ENCODE measurements at places on chromosomes 7 and 10.
A peak's percentile ranks its signal among the peaks of the same experiment; 100 is the strongest.

- DNase-seq: peak; percentile 34
Measured at GRCh38 chr7:95596198-95597063, at the start of gene PDK4. PDK4 (minus strand) TSS chr7:95596516; CDS start chr7:95596293, 223 bp downstream.

DNA sequence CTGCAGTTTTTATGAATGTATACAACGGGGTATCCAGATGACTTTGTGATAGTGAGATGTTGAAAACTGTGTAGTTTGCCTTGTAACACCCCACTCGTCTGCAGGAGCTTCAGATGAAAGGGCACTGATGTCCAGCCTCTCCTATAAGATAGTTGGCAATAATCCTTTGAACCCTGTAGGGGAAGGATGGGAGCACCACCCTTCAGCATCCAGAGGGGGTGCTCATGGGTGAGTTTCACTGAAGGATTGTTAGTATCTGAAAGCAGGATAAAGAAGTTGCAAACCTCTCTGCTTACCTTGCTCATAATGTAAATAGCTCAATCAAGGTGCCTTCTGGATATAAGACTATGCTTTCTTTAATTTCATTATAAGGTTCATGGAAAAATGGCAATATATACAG is 201.5 kb downstream of the TMEM178B start:
- DNase-seq: no peak

DNA sequence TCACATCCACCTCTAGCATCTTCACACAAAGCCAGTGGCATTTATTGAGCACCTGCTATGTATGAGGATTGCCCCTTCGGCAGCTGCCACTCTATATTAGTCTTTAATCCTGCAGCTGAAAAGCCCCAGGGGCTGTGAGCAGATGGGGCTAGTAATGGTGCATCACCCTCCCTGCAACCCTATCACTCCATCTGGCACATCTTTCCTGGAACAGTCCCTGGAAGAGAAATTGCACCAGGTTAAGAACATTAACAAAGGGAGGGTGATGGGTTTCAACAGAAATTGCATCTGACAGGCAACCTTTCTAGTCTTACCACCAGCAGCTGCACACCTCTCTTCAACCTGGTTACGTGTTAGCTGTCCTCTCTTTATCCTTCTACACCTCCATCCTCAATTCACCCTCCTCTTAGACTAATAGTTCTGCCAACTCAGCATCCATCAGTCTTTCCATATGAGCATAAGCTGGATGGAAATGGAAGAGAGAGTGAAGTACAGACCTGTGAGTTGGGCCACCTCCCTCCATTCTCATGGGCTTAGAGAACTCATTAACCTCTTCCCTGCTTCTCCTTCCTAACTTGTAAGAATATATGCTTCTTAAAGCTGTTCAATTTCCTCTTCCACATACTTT is 168.6 kb upstream of the NEBL start:
- DNase-seq: no peak

- no peak for DNase-seq
Measured at GRCh38 chr7:132333301-132333700, 243.0 kb downstream of the PLXNA4 start.

DNA sequence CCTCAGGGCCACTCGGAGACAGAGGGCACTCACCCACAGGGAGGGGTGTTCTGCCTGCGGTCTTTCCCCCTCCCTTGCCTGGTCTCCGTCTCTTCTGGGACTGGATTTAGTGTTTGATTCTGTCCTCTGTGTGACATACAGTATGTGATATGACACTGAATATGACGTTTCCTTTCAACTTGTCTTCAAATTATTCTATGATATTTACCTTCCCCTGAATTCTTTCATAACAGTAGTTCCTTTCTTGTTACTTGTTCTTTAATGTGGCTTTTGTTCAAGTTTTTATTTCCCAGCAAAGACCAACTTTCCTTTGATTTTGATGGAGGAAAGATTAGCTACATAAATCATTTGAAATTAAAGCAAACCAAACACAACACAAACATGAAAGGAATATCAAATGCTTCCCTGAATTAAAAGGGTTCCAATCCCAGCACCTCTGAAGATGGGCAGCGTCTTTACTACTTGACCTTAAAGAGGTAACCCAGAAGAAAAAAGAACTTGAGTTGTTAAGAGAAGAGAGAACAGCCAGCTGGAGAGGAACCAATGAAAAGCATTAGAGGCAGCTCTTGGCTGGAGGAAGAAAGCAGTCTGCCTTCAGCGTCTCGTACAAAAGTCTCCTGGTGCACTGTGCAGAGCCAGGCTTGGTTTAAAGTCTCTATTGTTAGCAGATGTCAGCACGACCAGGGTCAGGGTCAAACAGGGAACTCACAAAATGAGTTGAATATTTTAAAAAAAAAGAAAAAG is 18.3 kb upstream of the RHEB start:
- DNase-seq: no peak

DNA sequence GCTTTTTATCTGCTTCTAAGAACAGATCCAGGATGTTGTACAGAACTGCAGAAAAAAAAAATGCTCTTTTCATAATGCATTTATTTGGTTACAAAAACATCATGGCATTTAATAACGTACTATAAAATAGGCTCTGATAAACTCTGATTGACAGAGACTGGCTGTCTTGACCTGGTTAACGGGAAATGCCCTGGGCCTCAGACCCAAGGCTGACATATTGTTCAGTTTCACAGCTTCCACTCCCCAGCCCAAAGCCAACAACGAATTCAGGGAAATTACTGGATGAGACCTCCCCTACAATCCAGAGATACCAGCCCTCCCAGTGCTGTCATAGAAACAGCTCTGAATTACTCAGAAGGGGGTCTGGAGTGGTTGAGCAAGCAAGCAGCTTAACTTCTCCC is 260.1 kb downstream of the CREB5 start:
- no peak for DNase-seq

DNA sequence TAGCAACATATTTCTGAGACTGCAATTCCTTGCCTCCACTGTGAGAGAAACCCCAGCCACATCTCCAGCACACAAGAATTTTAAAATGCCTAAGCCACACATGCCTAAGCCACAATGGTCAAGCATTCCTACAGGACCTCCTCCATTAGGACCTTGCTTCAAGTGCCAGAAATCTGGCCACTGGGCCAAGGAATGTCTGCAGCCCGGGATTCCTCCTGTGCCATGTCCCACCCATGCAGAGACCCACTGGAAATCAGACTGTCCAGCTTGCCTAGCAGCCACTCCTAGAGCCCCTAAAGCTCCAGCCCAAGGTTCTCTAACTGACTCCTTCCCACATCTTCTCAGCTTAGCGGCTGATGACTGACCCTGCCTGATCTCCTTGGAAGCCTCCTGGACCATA is 117.5 kb downstream of the AHR start:
- DNase-seq: no peak

DNA sequence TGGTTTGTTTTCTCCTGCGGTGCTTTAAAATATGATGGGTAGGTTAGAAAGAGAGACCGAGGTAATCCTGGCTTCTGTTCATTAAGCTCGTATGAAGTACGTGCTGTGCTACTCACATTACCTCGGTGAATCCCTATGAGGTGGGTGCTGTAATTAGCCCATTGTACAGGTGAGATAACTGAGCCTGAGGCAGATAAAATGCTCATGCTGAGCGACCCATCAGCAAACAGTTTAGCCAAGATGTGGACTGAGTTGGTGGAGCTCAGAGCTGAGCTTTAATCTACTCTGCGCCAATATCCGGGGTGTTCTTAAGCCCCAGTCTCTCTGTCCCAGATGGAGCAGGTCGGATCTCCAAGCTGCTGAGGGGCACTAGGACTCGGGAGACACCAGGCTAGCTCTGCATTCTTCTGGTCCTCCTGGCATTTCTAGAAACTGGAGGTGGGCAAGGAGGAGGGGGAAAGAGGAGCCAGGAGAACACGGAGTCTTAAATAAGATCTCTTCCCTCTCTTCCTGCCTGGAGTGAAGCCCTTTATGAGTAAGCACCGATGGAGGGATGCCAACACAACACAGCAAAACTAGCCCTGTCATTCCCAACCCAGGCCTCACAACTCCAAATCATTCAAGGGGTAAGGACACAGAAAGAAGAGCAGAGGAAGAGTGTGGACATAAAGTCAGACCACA is 458.5 kb downstream of the KCNMA1 start:
- DNase-seq: no peak

GRCh38 chr10:107440741-107441140 is 276.2 kb upstream of the SORCS1 start:
- no peak for DNase-seq

DNA sequence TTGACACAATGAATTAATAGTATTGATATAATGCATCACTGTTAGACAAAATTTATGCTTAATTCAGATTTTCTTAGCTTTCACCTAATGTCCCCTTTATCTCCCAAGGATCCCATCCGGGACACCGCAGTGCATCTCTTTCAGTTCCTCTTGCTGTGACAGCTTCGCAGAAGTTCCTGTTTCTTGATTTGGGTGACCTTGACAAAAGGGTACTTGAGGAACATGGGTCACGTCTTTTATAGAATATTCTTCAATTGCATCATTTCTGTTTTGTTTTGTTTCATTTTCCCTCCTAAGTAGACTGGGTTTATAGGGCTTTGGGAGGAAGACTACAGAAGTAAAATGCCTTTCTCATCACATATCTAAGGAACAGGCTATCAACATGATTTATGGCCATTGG is 453.2 kb downstream of the DPP6 start:
- no peak for DNase-seq

DNA sequence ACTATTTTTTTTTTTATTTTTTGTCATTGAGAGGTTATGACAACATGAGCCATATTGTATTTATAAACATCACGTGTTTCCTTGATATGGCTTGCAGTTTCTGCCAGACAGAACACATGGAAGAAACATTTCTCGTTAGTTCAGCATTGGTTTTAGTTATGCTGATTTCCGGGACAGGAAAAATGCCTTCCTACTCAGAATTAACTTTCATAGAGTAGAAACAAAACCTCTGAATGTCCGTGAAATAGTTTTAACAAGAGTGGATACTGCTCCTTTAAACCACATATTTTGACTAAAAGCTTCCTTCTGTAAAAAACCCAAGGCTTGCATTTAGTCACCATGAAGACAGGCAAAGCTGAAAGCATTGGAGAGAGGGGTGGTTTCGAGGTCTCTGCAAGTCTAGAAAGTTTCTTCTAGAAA is 240.4 kb downstream of the KIAA1217 start:
- no peak for DNase-seq

DNA sequence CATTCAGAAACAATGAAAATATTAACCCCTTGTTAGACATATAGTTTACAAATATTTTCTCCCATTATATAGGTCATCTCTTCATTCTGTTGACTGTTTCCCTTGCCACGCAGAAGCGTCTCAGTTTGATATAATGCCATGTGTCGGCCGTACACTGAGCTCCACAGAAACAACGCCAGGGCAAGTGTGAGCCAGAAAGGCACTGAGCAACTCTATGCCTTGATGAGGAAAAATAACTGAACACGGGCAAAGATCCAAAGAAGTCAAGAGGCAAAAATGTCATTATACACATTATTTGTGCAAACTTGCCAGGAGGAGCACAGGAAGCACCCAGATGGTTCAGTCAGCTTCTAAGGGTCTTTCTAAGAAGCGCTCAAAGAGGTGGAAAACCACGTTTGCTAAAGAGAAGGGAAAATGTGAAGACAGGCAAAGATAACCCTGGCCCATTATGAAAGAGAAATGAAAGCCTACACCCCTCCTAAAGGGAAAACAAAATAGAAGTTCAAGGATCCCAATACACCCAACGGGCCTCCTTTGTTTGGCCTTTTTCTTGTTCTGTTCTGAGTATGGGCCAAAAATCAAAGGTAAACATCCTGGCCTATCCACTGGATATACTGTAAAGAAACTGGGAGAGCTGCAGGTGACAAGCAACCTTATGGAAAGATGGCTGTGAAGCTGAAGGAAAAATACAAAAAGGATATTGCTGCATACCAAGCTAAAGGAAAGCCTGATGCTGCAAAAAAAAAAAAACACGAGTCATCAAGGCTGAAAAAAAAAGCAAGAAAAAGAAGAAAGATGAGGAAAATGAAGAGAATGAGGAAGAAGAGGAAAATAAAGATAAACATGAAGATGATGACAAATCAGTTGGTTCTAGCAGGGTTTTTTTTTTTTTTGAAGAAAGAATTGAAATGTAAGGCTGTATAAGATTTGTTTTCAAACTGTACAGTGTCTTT is 15.5 kb downstream of the ARHGAP12 start:
- no peak for DNase-seq

GRCh38 chr10:58158806-58159205 is 108.9 kb downstream of the IPMK start:
- no peak for DNase-seq

- DNase-seq: no peak
Measured at GRCh38 chr10:4775808-4776207, 50.2 kb upstream of the AKR1E2 start.

- DNase-seq: no peak
Measured at GRCh38 chr10:61978965-61979364, 77.5 kb downstream of the ARID5B start.

DNA sequence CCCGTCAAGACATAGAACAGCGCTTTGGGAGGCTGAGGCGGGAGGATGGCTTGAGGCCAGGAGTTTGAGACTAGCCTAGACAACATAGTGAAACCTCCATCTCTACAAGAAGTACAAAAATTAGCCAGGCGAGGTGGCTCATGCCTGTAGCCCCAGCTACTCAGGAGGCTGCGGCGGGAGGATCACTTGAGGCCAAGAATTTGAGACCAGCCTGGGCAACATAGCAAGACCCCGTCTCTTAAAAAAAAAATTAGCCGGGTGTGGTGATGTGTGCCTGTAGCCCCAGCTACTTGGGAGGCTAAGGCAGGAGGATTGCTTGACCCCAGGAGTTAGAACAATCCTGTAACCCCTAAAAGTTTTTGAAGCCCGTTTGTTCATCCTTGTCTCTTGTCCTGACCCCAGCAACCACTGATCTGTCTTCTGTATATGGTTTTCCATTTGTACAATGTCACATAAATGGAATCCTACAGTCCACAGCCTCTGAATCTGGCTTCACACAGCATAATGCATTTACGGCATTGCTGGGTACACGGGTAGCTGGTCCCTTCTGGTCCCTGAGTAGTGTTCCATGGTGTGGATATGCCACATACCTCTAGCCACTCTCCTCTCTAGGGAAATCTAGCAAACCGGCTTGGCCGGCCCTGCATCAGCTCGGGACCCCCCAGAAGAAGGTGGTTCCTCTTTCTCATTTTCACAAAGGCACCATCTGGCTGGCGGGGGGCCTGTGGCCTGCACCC is 8.4 kb downstream of the GTF2IRD1 start:
- DNase-seq: no peak

- no peak for DNase-seq
Measured at GRCh38 chr7:121447243-121447910, 51.3 kb upstream of the FAM3C start.

- no peak for DNase-seq
Measured at GRCh38 chr7:726854-727103, 280 bp downstream of the DNAAF5 start.

DNA sequence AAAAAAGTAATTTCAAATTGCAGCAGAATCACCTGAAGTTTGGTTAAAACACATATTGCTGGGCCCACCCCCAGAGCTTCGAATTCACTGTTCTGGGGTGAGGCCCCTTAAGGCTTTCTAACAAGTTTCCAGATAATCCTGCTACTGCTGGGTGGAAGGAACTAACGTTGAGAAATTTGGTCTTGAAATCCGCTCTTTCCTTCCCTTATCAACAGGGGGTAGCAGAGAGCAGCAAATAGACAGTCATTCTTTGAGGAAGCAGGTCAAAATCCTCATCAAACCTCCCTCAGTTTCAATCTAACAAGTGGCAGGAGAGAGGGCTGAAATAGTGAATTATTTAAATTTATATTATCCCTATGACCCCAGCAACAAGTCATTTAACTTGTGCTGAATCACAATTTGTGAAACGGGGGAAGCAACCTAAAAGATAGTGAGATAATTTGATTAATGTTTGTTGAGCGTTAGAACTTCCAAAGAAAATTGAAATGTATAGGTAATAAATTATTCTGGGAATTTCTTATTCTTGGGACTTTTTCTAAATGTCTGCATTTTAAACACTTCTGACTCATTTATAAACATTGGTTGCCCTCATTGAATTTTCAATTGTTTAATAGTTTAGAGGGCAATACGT is 21.7 kb upstream of the MALSU1 start:
- peak; percentile 59 for DNase-seq

All from DMS153 (cell line).